Activated CD4-positive, alpha-beta T cell treated with anti-CD3 and anti-CD28 coated beads for 4 hours (primary cell): ENCODE measurements at places on chromosomes 4 and X.
A peak's percentile ranks its signal among the peaks of the same experiment; 100 is the strongest.

- no peak for DNase-seq
These were observed 16.9 kb downstream of the AKAP4 start for GRCh38 chrX:50183891-50184290.

DNA sequence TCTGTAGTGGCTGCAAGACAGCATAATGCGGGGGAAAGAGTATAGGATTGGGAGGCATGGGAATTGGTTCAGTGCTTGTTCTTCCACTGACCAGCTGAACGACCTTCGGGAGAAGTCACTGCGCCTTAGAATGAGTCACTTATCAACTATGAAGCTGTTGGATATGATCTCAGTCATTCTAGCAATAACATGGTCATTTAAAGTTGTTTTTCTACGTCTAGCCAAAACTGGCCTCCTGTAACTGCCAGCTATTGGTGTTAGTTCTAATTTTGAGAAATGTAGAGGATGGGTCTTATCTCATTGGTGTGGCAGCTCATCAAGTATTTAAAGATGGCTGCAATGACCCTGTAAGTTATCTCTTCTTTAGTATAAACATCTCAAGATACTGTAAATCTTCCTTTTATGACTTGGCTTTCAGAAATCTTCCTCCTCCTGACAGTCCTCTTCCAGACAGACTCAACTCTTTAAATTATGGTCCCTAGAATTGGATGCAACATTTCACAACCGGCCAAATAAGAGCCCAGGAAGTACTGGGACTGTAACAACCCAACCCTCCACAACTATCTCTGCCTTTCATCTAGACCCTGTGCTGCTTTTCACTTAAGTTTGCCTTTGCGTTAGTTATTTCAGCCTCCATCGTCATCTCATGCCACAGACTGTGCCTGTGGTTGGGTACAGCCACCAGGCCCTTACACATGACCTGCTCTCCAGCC lies 243.3 kb downstream of the CBR4 start:
- DNase-seq: no peak

- DNase-seq: peak; percentile 45
These were observed 85.5 kb downstream of the NFKB1 start for GRCh38 chr4:102586644-102587021.

DNA sequence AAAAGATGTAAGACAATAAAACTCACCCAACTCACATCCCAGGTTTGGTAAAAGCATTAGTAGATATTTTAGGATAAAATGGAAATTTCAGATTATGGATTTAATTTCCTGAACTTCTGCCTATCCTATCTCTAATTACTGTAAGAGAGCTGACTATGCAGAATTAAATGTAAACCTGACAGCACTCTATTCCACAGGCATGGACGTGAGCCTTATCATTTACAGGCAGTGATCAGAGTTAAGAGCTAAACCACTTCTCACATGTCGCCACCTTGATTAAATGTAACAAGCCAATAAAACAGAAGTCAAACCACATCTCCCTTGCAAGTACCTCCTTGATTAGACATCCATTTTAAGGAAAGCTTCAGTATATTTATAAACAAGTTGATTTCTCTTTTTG lies 97.5 kb upstream of the CBR4 start:
- DNase-seq: no peak

DNA sequence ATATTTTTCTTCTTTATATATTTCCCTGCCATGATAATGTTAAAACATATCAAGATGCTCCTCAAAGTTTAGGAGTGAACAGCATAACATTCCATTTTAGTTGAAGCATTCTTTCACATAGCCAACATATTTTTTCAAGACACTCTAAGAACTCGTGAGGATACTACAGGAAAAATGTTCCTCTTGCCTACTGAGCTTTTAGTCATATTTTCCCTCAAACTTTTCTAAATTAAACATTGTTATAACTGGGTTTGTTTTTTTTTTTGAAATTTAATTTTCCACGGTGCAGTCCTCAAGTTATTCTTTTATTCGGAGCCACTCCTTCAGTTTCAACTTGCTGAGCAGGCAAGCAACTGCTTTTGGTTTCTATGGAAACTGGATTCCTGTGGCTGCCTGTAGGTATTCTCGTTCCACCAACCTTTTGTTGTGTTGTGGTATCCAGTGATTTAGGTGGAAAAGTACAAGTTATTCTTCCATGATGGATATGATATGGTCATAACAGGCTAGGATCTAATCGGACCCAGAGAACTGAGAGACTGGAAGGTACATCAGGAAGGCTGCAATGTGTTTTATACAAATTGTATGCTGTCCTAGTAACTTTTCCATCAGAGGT lies 248.0 kb downstream of the TRIML1 start:
- DNase-seq: no peak

DNA sequence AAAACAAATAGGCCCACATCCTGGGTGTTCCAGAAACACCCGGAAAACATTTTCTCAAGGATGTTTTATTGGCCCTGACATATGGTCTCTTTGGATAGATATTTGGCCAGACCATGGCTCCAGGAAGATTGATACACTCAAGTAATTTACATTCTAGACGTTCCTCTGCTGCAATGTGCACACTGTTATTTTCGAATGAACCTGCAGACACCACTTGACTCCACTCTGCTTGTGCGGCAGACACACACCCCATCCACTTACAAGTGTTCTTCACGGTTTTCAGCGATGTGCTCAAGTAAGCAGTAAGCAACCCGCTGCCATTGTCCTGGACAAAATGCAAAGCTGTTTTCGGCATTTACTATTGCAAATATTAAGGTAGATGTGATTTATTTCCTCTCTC lies 12.0 kb upstream of the GPM6A start:
- DNase-seq: no peak
